Glomerular endothelial cell (primary cell): ENCODE measurements at places on chromosomes 6 and 20. TPM values are rescaled to one million over a fixed set of nuclear protein-coding genes. Genes with fewer than 3 reads are reported as not detected.

DNA sequence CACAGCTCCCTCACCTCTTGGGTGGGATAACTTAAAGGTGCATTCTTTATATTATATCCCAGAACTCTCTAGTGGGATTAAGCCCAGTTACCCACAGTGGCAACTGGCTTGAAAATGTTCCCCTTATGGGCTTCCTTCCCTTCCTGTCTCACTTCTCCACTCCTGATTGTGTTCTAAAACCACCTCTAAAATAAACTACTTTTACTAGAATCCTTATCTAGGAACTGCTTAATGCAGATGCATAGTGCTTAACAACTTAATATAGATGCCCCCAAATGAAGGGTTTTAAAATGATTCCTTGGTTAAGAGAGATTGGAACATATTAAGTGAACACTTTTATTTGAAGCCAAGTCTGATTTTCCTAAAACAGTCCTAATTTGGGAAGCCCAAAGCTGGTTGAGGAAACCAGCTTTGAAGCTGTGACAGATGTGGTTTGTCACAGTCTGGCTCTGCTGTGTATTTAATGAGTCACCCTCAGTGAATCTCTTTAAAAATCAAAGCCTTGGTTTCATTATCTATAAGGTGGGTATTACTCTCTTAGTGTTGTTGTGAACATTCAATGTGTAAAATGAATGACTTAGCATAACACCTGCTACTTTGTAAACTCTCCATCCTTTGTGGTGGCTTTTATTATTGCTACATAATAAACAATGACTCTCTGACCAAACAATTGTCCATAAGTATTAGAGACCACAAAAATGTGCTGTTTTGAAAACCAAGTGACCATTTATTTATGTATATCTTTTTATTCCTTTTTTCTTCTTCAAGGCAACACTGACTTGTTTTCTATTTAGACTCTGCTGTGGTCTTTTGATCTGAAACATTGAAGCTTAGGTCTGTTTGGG, 24.4 kb downstream of the PLCB1 start:
- no peak for DNase-seq

Gene TPBG
- total RNA-seq, result 19.0 and 27.5 TPM in 2 replicates

GRCh38 chr20:52180180-52180840, 11.3 kb downstream of the ZFP64 start:
- DNase-seq, result no peak

Gene HLA-DRB1
- total RNA-seq, result 12.7 and 20.4 TPM in 2 replicates

DNA sequence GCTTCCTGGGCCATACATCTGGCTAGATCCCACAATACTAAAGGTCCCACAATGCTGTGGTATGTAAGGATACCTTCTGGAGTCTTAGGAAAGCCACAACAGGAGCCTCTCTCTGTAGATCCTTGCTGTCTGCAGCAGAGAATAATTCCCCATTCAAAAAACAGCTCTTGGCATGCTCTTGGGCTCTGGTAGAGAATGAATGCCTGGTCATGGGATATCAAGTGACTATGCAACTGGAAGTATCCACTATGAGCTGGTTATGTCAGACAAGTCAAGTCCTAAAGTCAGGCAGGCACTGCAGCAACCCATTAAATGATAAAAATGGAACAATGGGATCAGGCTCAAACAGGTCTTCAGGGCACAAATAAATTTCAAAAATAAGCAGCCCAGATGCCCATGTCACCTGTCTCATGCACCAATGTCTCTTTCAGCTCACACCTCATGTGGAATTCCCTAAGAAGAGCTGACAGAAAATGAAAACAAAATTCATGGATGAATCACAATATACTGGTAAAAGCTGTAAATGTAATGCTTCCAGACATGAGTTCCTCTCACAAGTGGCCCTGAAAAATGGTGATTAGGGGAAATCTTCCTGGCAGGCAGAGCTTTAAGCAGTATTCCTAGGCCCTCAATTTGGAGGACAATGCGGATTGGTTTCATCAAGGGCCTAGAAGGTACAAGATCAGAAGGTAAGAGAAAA, 4.3 kb downstream of the AK9 start:
- DNase-seq, result no peak

DNA sequence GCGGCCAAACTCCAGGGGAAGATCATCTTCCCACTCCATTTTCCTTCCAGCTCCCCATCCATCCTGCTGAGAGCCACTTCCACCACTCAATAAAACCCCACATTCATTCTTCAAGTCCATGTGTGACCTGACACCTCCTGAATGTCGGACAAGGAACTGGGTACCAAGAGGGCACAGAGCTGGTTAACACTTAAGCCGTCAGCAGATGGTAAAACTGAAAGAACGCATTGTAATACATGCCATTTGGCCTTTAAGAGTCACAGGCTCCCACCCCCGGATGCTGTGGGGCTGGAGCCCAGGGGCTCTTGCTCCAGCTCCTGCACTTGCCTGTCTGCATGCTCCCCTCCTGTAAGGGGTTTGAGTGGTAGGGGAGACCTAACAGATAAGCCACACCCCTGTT, 753.9 kb downstream of the COL12A1 start:
- DNase-seq, result no peak

- DNase-seq, result no peak
Observed at GRCh38 chr20:16007164-16007563, 566.1 kb downstream of the KIF16B start.

Gene B3GALT4
- 4.5 and 6.8 TPM in 2 replicates for total RNA-seq

Gene MAP7
- total RNA-seq, result 0.06 and 0.82 TPM in 2 replicates

DNA sequence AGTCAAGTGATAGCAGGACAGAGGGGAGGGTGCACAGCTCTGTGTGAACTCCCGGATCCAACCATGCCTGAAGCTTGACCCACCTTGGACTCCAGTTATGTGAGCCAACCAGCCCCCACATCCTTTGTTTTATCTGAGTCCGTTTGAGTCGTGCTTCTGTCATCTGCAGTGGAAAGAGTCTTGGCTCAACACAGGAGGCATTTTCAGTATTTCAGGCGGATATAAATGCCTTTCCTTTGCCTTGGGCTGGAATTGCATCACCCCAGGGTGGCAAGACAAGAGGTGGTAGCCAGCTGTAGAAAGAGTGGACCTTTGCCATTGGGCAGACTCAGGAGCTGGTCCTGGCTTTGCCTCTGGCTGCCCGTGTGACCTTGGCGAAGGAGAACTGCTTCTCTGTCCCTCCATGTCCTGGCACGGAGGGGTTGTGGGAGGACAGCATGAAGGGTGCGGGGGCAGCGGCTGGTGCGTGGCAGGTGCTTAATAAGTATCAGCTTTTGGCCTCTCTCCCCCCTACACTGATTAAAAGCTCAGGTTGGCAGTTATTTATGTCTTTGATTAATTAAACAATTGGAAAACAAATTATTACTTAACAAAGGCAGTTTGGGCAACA, 42.6 kb upstream of the APCDD1L start:
- DNase-seq, result no peak

DNA sequence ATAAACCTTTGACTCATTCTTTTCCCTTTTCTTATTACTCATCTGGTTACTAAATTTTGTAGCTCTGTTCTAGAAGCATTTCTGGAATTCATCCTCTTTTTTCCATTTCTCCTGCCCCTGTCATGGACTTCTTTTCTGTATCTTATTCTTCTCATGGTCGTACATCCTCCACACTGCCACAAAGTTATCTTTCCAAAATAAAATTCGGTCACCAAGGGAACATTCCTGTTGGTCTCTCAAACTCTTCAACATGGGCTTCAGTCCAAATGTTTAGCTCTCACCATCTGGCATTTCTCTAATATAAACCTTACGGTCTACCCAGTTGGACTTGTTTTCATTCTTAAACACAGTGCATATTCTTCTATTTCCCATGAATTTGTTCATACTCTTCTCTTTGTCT, 428.8 kb upstream of the ID4 start:
- no peak for DNase-seq

DNA sequence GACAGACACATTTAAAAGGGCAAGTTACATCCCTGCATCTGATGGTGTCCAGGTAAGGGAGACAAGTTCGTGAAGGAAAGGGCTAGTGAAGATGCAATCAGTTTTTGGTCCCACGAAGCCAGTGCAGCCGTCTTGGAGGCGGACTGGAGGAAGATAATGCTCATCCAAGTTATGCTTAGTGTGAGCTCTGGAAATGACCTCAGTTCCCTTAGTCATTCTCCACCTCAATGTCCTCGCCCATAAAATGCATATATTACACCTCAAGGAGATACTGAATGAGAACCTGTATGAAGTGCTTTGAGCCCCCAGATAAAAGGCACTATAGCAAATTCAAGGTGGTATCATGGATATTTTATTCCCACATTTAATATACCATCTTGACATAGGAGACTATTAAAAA, 358.8 kb downstream of the ADGRB3 start:
- DNase-seq, result no peak

Gene MTCH1
- total RNA-seq, result 263 and 294 TPM in 2 replicates
